ENCODE measurements at places on chromosomes 13 and 19.

GRCh38 chr13:23955064-23955463 is 57.8 kb upstream of the C1QTNF9B start:
- DNase-seq = no peak

GRCh38 chr13:48902368-48902767 is 73.3 kb upstream of the FNDC3A start:
- peak; percentile 15 for DNase-seq

- DNase-seq = no peak
Observed at GRCh38 chr13:75860935-75861334, 224.8 kb downstream of the LMO7 start.

GRCh38 chr19:17706750-17707181 is 12.5 kb upstream of the MAP1S start:
- no peak for DNase-seq

GRCh38 chr19:45117167-45117594 is 24.2 kb downstream of the PPP1R37 start:
- peak; percentile 81 for DNase-seq

DNA sequence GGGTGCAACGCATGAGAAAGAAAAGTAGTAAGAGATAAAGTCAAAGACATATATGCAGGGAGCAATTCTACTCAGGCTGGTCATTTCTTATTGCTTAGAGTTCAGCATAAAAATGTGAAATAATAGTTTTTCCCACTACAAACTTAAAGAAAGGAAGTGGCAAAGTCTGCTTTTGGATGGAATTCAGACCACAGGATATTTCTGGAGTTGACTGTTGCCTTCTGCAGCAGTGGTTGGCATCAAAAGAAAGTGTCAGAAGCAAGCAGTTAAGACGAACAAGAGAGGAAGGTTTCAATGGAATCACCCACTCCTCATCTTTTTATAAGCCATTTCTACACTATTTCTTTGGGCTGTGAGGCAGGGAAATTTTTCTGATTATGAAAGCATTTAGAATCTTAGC is 36.2 kb upstream of the TRPC4 start:
- DNase-seq = no peak

DNA sequence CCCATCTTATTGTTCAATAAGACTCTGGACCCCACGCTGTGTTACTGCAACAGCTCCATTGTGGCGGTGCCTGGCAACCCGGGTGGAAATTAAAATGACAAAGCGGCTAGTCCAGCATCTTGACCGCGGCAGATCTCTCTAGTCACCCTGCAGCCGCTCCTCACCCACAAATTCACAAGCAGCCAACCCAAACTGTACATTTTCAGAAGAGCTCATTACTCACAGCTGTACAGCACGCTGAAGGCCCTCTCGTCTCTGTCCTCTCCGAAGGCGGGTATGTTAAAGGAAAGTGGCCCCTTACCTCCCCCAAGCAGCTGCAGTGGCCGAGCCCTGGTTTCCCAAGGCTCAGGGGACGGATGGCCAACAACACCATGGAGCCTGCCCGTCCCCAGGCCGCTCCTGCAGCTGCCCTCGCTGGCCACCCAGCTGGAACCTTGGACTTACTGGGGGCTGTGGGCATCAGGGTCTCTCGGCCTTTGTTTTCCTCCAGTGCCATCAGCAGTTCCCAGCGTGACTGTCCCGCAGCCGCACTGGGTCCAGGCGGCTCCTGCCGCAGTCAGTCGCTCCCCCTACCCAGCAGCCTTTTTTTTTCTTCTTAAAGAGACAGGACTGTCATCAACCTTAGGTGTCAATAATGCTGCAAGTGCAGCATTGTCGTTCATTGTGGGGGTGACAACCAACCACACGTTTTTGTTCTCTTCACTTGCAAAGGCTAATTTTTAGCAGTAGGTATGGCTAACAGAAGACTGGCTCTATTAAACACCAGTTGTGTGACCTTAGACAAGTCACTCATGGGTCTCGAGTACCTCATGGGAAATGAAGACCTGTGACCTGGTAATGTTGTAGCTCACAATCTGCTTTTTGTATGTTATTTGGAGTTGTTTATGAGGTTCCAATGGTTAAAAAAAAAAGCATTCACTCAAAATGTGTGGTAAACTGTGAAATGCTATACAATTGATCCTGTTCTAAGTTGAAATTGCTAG is at the start of gene SACS:
TSS of gene SACS (minus strand) at position 532 of the 983 bp plus-strand sequence. CDS start 22,463 bp downstream, outside the sequence.
- peak; percentile 65 for DNase-seq

GRCh38 chr13:112899281-112900225 is 69.5 kb upstream of the MCF2L start:
- DNase-seq = no peak

DNA sequence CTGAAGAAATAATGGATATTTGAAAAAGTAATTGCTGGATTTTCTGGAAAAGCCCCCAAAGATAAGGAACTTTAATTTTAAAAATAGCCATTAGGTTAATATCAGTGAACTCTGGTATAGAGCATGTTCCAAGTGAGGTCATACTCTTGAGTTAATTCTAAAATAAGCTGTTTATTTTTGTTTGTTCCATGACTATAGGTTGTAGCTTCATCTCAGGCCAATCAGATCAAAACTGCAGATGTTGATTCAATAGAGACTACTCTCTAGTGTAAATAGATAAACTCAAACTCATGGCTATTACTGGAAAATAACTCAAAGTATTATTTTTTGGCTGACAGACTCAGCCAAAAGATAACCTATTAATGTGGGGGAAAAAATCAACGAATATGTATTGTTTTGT is 815.1 kb downstream of the DIAPH3 start:
- no peak for DNase-seq

DNA sequence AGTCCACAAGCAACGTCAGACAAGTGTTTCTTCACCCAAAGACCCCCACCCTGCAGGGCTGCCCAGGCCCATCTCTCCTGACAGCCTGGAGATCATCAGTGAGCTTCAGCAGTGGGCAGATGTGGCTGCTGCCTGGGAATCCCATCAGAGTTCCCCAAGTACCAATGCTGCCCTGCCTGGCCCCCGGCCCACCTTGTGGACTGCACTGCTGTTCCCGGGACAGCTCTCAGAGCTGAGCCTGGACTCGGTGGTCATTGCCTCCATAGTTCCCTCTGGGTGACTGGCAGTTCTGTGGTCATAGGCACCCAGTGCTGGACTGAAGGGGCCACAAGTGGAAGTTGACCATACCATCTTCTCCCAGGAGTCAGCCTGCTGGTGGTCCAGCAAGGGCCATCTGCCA is 24.5 kb upstream of the ZNF492 start:
- DNase-seq = no peak

GRCh38 chr19:3573162-3573857 is 566 bp downstream of the HMG20B start:
- no peak for DNase-seq

DNA sequence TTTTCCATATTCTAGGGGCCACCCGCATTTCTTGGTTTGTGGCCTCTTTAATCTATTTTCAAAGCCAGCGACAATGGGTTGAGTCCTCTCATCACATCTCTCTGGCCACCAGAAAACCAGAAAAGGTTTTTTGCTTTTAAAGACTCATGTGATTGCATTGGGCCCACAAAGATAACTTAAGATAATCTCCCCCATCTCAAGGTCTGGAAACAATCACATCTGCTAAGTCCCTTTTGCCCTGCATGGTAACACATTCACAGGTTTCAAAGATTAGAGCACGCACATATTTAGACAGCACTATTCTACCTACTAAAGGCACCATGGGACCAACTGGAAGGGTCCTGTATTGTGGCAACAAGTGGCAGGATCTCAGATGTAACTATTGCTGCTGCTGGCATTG is 147.0 kb upstream of the MIR17HG start:
- DNase-seq = no peak

- DNase-seq = no peak
Observed at GRCh38 chr13:44848920-44849676, 140.2 kb downstream of the NUFIP1 start.
